ENCODE measurements at places on chromosomes 7 and 10.

GRCh38 chr10:13709931-13710650 lies 123.3 kb downstream of the PRPF18 start:
- DNase-seq: no peak

DNA sequence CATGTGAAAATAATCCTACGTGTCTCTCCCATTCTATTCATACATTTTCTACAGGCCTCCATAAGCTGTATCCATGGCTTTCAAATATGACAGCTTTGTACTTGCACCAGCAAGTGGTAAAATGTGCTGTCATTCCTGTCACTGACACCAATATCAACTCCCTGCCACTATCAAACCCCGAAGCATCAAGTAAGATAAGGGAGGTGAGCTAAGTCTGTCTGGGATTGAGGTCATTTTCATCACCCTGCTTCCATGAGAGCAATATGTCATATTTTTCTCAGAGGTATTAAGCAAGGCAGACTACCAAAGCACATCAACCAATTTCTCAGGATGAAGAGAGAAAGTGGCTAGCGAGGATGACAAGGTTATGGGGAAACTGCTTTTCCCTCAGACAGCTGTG lies 11.1 kb downstream of the GPR22 start:
- DNase-seq: no peak

- no peak for DNase-seq
Observed at GRCh38 chr10:23975431-23975830, 233.5 kb upstream of the KIAA1217 start.

- no peak for DNase-seq
Observed at GRCh38 chr7:97014145-97014750, 8.9 kb downstream of the DLX6 start.

- no peak for DNase-seq
Observed at GRCh38 chr10:131933696-131934086, 32.9 kb downstream of the PPP2R2D start.

DNA sequence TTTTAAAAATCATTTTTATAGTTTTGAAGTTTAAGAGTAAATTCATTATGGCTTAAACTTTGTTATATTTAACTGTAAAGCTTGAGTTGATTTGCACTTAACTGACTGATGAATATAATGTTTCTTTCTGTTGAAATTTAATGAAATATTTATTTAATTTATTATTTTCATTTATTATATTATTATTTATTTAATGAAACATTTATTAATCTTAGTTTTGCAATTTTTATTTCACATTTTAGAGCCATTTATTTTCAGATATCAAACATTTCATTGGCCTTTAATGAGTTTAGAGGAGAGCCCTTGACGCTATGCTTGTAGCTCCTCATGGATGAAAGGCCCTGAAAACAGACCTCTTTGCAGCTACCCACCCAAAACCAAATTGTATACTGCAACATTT lies 570.0 kb downstream of the LRMDA start:
- no peak for DNase-seq

DNA sequence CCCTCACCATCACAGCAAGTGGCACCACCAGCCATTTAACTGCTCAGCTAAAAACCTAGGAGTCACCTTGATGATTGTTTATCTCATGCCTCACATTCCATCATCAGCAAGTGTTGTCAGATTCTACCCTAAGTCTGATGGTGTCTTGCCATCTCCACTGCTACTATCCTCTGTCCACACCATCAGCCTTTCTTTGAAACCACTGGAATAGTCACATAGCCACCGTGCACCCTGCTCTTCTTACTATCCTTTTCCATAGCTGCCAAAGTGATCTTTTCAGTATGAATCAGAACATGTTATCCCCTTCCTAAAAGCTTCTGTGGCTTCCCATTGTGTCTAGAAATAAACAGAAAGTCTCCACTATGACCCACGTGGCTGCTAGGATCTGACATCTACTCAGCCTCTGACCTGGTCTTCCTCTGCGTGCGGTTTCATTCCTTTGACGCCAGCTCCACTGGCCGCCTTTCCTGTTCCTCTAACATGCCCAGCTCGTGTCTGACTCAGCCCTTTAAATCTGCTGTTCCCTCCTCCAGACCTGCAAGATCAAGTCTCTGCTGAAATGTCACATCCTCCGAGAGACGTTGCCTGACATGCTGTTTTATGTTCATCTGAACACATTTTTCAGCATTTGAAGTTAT lies 16.5 kb upstream of the CHN2 start:
- DNase-seq: peak; percentile 29

GRCh38 chr10:22016046-22016705 lies 12.6 kb upstream of the DNAJC1 start:
- no peak for DNase-seq

DNA sequence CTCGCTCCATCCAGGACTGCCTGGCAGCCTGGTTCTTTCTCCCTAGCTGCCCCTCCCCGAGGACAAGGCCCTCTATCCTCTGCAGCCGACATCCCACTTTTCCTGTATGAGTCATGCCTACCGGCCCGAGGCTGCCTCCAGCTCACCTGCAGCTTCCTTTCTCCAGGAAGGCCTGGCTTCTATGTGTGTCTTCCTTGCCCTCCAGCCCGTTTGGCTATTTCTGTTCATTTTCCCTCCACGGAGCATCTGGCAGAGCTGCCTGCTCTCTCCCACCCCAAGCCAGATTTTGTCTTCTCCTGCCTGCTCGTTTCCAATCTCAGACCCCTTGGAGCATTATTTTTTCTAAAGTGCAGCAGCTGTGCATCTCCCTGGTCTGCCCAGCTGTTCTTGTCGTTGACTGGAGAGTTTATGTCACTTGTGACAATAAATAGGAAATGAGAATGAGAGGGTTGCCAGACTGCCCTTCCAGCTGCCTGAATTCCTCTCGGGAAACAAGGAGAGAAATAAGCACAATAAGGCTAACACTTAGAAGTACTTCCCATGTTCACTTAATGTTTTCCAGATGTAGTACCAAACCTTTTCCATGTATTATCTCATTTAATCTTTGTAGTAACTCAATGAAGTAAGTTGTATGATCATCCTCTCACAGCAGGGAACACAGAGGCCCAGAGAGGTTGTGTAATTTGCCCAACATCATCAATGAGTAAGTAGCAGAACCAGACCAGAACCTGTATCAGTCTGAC lies 19.7 kb downstream of the UBTD1 start:
- no peak for DNase-seq

- DNase-seq: no peak
Observed at GRCh38 chr10:92923416-92923815, 75.1 kb downstream of the EXOC6 start.

- DNase-seq: peak; percentile 59
Observed at GRCh38 chr7:144437370-144438191, 34.1 kb upstream of the NOBOX start.

GRCh38 chr7:141674171-141674671 lies 27.7 kb downstream of the DENND11 start:
- DNase-seq: no peak

- no peak for DNase-seq
Observed at GRCh38 chr7:44755698-44756627, 7.3 kb downstream of the ZMIZ2 start.

- no peak for DNase-seq
Observed at GRCh38 chr10:26689399-26689798, 8.1 kb upstream of the PDSS1 start.

DNA sequence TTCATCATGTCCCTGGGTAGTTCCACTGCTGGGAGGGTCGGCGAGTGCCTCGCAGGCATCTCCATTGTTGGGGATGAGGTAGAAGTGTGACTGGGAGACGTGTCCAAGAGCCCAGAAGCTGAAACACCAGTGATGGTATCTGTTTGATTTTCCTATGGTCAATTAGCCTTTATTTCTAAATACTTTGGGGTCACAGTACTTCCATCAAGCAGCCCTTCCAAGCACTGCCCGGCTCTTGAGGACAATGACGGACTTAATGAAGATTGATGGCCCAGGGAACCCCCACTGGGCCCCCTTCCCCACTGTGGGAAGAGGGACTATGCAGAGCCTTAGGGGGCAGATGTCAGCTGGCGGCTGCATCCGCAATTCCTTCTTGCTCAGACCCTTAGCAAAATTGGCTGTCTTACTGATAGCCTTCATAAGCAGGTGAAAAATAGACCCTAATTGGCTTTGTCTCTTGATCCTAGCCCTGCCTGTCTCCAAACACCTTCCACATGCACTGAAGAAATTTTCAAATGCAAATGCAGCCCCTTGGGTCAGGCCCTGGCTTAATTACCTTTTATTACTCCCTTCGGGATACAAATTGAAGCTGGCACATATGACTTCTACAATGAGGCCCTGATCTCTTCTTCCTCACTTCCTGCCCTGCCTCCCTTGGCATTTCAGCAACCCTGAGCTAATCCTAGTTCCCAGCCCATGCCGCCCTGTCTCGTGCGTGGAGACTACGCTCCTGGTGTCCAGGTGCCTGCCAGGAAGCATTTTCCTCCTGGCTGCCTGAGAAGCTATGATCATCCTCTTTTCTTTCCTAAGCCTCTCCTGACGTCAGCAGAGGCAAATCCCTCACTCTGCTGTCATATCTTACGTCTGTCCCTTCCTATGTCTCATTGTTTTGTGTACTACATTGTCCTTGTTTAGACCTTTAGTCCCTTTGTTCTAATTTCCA lies 124.5 kb upstream of the GDF10 start:
- DNase-seq: no peak

DNA sequence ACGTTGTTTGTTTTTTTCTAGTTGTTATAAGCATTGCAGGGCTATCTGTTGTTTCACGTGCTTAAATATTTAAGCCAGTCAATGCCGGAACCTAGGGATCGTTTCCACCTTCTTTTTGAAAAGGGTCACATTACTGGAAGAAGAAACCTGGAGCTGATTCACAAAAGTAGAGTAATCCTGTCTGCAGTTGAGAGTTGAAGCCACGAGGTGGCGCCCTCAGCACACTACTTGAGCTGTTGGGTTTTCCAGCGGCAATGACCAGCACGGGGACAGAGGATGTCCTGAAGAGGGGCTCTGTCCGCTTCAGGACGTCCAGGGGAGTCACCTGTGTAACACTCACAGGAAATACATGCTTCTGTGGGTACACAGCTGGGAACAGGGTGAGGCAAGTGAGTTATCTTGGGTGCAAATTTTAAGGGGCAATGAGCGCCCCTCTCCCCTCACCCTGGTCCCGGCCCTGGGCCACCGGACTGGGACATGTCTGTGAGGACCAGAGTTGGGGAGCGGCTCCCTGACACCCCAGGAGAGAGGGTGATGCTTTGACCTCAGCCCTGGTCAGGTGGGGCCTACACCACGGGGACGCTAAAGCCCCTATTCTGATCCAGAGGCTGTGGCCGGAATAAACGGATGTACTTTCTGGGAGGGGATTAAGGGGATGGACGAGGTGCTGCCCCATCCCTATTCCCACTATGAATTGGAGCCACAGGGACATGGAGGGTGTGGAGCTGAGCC lies 26.3 kb upstream of the WDFY4 start:
- DNase-seq: peak; percentile 68

GRCh38 chr10:12321641-12322040 lies 27.7 kb upstream of the CAMK1D start:
- DNase-seq: no peak

DNA sequence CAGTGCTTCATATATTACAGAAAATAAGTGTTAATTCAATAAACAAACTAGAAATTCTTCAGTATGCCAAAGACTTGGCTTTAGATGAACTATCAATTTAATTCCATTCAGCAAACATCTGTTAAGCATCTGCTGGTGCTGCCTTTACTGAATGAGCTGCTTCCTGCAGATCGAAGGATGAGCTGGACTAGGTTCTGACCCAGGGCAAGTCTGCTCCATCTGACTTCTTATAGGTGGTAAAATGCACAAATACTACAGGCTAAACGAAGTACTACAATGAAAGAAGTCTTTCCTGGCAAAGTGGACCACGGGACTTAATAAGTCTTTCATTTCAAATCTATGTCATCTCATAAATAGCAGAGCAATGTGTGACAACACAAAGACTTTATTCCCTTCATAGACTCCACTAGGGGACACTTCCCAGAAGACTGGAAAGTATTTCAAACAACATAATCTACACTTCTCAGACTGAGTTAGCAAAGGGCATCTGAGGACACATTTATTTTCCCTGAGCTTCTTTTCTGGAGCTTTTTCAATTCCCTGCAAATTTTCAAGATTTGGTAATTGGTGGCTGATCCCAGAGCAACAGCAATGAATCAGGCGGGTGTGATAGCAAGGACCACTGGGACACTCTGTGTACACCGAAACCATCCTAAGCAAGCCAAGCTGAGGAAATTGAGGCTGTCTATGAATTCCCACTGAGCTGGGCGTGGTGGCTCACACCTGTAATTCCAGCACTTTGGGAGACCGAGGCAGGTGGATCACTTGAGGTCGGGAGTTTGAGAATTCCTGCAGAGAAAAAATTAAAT lies 108.9 kb upstream of the FRMD4A start:
- DNase-seq: no peak

DNA sequence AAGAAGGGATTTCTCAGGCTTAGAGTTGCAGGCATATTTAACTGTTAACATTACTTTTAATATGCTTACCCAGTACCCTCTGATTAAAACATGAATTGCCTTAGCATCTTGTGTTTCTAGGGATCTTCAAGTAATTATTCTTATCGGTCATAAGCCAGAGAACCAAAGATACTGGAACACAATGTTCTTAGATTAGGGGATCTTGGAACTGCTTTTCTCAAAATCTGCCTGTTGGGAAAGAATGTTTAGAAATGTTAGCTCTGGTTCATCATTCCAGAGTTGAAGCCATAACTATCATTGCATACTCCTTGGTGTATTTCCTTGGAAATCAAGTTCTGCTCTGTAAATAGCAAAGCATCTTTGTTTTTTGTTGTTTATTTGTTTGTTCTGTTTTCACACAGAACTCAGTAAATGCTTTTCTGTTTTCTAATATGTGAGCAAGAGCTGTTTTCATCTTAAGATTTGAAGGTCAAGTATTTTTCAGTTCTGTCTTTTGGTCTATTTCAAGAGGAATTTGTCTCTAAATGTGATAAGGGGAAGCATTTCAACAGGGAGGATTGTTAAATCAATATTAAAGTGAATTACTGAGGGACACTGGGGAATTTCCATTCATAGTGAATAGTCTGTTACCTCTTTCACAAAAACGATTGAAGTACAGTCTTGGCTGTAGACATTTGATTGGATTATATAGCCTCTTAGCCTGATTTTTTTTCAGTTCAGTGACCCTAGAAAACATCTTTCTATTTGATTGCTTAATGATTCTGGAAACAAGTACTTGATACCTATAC lies 103.2 kb upstream of the CYP26C1 start:
- no peak for DNase-seq

DNA sequence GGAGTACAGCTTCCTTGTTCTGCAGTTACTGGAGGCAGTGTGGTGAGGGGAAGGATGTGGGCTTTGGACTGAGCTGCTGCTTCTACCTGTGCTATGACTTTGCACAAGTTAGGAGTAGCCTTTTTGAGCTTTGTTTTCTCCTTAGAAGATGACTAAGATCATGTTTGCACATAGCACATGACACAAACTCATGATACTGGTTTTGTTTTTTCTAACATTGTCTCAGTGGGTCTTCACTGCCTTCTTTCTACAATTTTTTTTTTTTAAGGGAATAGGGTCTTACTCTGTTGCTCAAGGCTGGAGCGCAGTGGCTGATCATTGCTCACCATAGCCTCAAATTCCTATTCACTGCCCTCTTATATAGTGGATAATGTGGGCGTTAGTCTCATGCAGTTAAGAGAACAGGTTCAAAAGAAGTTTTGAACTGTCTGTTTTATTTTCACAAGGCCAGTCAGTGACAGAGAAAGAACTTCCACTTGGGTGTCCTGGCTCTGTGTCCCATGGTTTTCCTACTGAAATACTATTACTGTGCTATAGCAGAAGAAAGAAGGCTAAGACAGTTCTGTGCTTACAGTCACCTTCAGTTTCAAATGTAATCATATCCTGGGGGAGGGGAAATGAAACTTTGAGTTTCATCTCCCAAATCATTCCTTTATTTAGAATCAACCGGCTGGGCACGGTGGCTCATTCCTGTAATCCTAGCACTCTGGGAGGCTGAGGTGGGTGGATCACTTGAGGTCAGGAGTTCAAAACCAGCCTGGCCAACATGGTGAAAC lies 72.0 kb downstream of the KAT6B start:
- DNase-seq: no peak

GRCh38 chr7:138962561-138963270 lies 18.5 kb downstream of the KIAA1549 start:
- DNase-seq: no peak

All from activated naive CD8-positive, alpha-beta T cell treated with anti-CD3 and anti-CD28 coated beads, Interleukin-2, amount 50 U/mL, for 24 hours (primary cell).